ENCODE measurements at places on chromosomes 13 and 19. TPM values are rescaled to one million over a fixed set of nuclear protein-coding genes. Genes with fewer than 3 reads are reported as not detected.
A peak's percentile ranks its signal among the peaks of the same experiment; 100 is the strongest.

Gene IRF2BP1
- total RNA-seq, result 26.3 TPM

Gene SCGB2B2
- total RNA-seq, result under 0.01 TPM

Gene ZNF878
- total RNA-seq, result under 0.01 TPM

Gene MBD3L5
- not detected for total RNA-seq

Gene DKKL1
- total RNA-seq, result 0.32 TPM

Gene ADM5
- total RNA-seq, result under 0.01 TPM

Gene ETHE1
- 121 TPM for total RNA-seq

Gene FSD1
- 8.6 TPM for total RNA-seq

Gene ZNF154
- 1.7 TPM for total RNA-seq

Gene DNM2
- 107 TPM for total RNA-seq

Gene KLF1
- not detected for total RNA-seq

Gene MISP3
- under 0.01 TPM for total RNA-seq

Gene DNAAF3
- total RNA-seq, result under 0.01 TPM

DNA sequence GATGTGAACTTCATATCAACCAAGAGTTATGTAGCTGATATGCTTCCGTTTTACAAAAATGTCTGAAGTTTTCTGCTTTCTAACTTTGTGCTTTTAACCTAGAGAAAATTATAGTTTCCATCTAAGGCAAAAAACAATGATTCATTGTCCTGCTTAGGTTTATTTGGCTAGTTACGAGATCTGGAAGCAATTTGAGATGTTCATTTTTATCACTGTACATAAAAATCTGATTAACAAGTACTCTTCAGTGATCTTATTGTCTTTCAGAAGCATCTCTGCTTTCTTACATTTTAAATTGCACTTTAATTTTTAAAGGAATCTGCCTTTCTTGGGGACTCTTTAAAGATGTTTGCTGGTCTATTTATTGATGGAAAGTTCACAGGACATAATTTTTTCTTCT, 188.1 kb downstream of the RFC3 start:
- no peak for DNase-seq

- DNase-seq, result peak; percentile 33
Observed at GRCh38 chr13:104953588-104953987, 1581.9 kb downstream of the EFNB2 start.

- DNase-seq, result no peak
Observed at GRCh38 chr19:35087393-35087792, 28.2 kb upstream of the FXYD3 start.

- peak; percentile 83 for DNase-seq
Observed at GRCh38 chr13:97975848-97976609, 22.6 kb downstream of the IPO5 start.

DNA sequence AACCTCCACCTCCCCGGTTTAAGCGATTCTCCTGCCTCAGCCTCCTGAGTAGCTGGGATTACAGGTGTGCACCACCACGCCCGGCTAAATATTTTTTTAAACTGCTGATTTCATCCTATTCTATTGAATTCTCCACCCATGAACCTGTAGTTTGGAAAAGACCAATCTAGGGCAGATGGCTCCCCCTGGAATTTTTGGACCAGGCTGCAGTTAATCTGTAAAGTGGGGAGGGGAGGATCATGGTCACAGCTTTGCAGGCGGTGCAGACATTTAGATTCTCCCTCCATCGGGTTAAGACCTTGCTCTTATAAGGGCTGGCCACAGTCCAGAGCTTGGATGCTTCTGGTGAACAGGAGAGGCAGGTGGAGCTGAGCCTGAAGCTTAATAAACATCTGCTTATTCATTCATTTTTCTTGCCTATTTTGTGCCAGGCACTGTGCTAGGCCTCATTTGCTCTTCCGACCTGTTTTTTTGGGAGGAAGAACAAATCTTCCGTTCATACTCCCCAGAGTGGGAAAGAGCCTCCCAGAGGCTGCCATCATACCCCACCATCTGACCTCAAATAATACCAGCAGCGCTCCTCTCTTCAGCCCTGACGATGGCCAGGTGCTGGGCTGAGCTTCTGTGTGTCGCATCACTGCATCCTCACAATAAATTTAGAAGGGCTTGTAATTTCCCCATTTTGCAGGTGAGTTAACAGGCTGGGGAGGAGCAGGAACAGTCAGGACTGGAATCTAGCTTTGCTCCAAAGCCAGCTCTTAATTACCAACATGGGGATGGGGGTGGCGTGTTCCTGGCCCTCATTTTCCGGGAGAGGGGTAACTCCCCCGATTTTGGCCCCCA, 902 bp upstream of the CCDC106 start:
- DNase-seq, result no peak

- DNase-seq, result no peak
Observed at GRCh38 chr13:45788011-45788410, 63.5 kb downstream of the SIAH3 start.

- DNase-seq, result no peak
Observed at GRCh38 chr13:50188696-50189095, 173.5 kb downstream of the KCNRG start.

DNA sequence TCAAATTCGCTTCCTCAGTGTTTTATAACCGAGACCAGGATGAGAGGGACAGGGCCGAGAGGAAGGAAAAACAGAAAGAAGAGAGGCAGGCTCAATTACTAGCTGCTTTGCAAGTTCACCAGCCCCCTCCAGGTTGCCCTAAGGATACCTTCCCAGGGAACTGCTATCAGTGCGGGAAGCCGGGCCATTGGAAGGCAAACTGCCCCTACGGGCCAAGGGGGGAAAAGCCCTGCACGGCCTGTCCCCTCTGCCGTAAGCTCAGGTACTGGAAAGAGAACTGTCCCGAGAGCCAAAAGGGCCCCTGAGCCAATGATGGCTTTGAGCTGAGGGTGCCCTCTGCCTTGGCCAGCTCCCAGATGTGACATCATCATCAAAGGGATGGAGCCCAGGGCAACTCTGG, 3.2 kb upstream of the ERVV-1 start:
- DNase-seq, result no peak

DNA sequence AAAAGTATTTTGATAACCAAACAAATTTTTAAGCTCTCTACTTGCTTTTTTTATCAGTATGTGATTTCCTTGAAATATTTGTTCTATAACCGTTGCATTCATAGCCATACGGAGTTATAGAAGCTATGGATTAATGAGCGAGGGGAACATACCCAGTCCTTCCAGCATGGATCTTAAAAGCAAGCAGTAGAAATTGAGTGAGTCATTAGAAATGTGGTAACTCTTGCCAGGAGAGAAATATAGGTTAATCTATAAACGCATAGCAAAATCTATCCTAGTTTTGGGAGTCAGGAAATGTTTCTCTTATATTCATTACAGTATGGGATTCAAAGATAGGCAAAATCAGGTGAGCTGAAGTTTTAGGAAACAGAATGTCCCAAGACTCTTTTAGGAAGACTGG, 507.4 kb downstream of the DACH1 start:
- DNase-seq, result no peak

- no peak for DNase-seq
Observed at GRCh38 chr13:75806117-75806516, 170.0 kb downstream of the LMO7 start.

DNA sequence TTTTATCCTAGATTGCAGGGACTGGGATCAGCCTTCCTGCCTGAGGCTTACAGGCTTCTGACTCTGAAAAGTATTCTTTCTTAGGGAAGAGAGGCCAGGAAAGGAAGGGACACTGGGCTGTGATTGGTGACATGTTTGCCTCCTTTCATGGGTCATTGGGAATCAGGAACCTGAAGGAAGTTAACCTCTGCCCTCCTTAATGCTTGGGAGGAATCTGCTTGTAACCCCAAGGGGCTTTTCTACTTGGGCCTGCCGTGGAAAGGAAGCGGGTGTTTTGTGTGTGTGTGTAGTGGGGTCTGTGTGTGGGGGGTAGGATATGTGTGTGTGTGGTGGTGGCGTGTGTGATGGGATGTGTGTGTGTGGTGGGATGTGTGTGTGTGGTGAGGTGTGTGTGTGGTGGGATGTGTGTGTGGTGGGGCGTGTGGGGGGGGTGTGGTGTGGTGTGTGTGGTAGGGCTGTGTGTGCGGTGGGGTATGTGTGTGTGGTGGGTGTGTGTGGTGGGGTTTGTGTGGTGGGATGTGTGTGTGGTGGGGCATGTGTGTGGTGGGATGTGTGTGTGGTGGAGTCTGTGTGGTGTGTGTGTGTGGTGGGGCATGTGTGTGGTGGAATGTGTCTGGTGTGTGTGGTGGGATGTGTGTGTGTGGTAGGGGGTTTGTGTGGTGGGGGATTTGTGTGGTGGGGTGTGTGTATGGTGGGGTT, 41.3 kb upstream of the NPAS1 start:
- no peak for DNase-seq

- peak; percentile 67 for DNase-seq
Observed at GRCh38 chr13:111043575-111043982, 71.5 kb upstream of the ARHGEF7 start.

DNA sequence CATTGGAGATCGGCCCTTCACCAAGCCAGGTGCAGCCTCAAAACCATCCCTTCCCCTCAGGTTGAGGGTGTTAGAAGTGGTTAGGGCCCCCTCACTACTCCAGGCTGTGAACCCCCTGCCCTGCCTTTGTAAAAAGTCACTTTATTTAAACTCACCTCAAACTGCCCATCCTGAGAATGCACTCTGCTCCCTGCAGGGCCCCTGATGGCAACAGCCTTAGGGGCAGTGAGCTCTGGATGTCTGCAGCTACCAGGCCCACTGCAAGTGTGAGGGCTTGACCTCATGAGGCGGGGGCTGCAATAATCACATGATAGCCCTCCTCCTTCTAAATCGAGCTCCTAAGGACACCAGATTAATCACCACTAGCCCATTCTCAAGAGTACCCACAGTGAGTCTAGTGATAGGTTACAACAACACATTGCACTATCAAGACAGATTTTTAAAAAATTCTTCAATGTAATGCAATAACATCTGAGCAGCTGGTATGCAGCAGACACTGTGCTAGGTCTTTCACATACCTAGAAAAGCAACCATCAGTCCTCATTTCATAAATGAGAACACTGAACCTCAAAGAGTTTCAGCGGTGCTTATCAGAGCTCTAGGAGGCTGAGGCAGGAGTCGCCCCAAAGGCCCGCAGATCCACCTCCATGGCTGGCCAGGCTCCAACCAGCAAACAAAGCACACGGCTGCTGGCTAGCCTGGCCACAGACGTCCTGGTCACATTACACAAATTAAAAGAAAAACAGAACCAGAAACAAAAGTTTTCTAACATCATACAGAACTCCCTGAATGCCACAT, 26.0 kb downstream of the SLC7A1 start:
- no peak for DNase-seq

DNA sequence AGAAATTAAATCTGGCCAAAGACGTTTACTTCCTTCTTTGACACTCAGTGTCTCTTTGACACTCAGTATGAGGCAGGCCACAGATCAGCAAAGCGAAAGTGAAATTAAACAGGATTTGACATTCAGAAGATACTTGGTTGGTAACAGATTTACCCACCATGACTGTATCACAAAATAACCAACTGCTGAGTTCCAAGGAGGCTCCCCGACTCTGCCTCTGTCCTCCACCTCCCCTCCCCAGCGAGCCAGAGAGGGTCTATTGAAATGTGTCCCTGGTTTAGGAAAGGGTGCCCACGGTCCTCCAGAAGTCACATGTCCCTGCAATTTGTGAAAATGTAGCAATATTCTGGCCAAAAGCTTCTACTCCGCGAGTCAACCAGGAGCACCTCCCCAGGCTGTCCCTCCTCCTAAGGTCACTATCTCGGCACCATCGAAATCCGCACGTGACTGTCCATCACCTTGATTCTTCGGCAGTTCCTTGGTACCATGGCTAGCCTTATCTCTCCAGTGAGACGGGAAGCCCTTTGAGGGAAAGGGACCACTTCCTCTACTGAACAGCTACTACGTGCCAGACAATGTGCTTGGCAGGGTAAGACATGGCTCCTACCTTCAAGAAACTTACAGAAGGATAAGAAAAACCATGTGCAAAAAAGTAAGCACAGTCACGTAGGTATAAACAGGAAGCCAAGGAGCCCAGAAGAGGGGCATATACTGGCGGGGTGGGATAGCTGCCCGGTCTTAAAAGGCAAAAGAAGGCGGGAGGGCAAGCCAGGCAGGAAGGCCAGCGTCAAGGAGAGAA, 1.5 kb downstream of the N4BP2L1 start:
- DNase-seq, result peak; percentile 43

GRCh38 chr13:98507282-98507797, 69.6 kb downstream of the STK24 start:
- DNase-seq, result peak; percentile 71

GRCh38 chr13:38685974-38686576, 802 bp upstream of the FREM2 start:
- peak; percentile 9 for DNase-seq

- DNase-seq, result peak; percentile 40
Observed at GRCh38 chr13:26202365-26202972, 19.6 kb downstream of the RNF6 start.

GRCh38 chr19:42105368-42105767, 26.9 kb downstream of the POU2F2 start:
- DNase-seq, result no peak

GRCh38 chr19:11451871-11452619, 16.6 kb downstream of the PRKCSH start:
- DNase-seq, result no peak

DNA sequence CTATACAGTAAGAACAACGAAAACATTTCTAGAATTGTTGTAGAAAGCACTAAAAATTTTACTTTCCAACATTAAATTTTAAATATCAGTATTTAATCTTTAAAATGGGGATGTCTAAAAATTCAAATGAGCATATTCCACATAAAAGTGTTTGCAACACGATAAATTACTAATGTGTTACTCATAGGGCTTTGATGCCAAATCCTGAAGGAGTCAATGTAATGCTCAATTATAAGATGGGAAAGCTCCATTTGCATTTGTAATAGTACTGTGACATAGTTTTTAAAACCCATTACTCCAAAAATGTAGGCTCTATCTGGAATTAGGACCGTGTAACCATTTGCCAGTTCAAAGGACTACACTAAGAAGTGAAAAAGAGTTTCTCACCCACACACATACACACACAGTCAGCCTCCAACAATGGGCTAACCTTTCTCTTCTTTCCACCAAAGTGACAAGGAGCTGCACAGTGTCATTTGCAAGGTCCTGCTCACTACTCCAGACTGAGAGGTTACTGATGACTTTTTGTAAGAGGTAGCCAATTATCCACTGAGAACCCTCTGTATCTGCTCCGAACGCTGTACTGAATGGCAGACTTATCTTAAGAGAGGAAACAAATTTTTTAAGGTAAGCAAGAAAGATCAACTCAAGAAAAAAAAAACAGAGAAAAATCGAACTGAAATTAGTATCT, 26.1 kb upstream of the EEF1AKMT1 start:
- DNase-seq, result peak; percentile 14
